ENCODE measurements at places on chromosomes 3 and 15.
A peak's percentile ranks its signal among the peaks of the same experiment; 100 is the strongest.

DNA sequence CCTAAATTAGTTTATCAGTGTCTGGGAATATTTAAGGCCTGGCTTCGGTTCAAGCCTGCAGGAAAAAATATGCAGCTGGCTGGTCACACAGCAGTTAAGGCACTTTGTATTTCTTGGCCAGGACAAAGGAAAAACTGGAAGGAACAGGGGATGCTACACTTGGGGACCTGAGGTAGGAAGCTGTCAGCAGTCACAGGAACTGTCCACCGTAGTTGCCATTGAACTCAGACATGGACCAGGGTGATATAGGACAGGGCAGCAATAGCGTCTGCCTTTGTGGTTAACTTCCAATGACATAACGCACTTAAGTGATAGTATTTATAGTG lies 49.1 kb downstream of the NR1D2 start:
- DNase-seq: no peak

DNA sequence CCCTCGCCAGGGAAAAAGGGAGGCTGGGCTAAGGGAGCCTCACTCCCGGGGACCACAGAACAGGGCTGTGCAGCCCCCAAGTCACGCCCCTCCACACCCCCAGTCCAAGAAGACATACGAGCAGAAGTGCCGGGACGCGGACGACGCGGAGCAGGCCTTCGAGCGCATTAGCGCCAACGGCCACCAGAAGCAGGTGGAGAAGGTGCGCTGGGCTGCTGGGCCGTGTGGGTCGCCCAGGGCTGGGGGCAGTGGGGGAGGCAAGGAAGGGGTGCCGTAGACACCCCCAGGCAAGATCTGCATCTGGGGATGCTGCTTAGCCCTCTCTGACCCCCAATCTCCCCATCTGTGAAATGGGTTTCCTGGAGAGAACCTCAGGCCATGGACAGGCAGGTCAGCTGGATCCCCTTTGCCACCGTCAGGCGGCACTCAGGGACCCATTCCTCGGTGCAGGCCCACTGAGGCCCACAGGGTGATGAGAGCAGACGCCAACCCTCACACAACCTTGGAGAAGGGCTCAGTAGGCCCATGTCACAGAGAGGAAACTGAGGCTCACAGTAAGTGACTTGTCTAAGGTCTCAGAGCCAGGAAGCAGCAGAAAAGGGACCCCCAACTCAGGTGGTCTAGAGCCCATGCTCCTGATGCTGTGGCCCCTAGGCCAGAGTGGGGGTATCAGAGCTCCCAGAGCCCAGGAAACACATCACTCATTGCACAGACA lies 33.7 kb downstream of the PSTPIP1 start:
- peak; percentile 1 for DNase-seq

DNA sequence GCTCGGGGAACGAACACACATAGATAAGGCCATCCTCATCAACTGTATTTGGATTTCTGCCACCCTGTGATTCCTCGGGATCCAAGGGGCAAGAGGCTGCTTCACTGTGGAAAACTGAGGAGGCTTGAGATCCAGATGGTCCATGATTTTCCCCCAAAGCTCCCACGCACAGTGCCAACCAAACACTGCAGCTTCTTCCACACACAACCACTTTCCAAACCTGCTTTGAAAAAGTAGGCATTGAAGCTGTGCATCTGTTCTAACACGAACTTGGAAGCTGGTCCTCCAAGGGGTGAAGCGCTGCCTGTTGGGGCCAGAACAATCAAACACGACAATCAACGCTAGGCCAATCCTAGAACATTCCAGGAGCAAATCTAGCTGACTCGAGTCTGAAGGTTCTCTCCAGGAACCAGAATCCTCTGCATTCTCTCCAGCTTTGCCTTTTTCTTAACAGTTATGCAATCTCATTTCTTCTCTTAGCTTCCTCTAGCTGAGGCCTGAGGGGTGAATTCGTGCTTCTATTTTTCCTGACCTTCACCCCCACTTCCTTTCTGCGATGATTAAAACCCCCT lies 104.4 kb downstream of the LRRK1 start:
- no peak for DNase-seq

- DNase-seq: no peak
Measured at GRCh38 chr3:17551333-17551732, 191.1 kb downstream of the TBC1D5 start.

- DNase-seq: no peak
Measured at GRCh38 chr3:151426341-151426657, 34.6 kb downstream of the IGSF10 start.

DNA sequence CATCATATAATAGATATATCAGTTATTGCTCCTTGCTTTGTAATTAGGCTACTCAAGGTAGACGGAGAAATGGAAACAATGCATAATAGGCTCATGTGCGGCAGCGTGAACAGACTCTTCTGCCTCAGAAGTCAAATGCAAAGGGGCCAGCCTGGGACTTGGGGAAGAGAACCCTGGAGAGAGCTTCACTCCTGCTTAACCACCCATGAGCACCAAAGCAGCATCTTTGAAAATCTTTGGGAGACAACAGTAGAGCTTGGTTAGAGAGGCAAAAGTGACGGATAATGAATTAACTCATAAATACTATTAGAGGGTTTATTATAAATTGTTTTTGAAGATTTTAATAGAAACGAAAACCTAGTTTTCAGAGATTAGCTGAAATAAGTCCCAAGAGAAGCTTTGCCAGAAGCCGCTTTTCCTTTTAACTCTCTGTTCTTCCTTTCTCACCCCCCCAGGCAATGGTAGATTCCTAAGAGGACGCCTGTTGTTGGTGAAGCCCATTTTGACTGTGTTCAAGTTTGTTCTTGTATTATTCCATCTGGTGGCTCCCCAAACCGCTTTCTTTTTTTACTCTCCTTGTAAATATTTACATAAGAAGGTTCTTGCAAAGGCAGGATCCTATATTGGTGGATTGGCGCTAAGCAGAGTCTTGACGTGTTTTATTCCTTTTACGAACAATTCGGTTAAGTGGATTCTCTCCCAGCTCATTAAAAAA lies 196.0 kb upstream of the TPRG1 start:
- no peak for DNase-seq

GRCh38 chr15:79160211-79160610 lies 69.6 kb upstream of the RASGRF1 start:
- no peak for DNase-seq

- no peak for DNase-seq
Measured at GRCh38 chr15:71708741-71709140, 101.6 kb upstream of the NR2E3 start.

- DNase-seq: no peak
Measured at GRCh38 chr15:78914027-78914764, 30.6 kb downstream of the CTSH start.

GRCh38 chr3:78174821-78175220 lies 1134.9 kb downstream of the ROBO2 start:
- DNase-seq: no peak

GRCh38 chr3:16307832-16308531 lies 43.0 kb downstream of the OXNAD1 start:
- no peak for DNase-seq
